ENCODE measurements at places on chromosomes 5 and 9. TPM values are rescaled to one million over a fixed set of nuclear protein-coding genes. Genes with fewer than 3 reads are reported as not detected.

Gene RNF180
- total RNA-seq = 0.10 TPM

Gene TYRP1
- 3.4 TPM for total RNA-seq

Gene SPINK1
- not detected for total RNA-seq

DNA sequence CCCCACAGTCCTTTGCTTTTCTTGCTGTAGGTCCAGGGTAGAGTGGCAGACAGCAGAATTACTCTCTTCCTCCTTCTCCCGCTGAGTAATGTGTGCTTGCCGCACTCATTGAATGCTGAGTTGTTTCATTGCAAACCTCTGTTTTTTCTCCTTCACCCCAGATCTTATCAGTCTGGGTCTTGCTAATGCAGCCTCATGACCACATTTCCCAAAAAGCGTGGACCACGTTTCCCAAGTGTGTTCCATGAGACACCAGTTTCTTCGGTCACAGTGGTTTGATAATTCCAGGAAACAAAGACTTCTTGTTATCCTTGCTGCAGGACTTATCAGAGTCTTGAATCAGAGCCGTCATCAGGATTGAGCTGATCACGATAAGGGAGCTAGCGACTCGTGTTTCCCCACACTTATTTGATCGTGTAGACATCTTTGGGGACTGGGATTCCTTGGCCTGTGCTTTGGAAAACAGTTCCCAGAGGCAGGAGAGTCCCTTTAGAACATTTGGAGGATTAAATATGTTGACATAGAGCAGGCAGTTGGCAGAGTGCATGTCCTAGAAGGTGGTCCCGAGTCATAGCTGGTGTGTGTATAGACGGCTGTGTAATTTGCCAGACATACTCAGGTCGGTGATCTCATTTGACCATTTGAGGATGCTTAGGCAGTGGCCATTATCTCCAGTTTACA, 4.4 kb downstream of the LRRC8A start:
- DNase-seq = peak; percentile 23

- DNase-seq = peak; percentile 21
These were observed 65.6 kb upstream of the FRRS1L start for GRCh38 chr9:109232449-109233237.

DNA sequence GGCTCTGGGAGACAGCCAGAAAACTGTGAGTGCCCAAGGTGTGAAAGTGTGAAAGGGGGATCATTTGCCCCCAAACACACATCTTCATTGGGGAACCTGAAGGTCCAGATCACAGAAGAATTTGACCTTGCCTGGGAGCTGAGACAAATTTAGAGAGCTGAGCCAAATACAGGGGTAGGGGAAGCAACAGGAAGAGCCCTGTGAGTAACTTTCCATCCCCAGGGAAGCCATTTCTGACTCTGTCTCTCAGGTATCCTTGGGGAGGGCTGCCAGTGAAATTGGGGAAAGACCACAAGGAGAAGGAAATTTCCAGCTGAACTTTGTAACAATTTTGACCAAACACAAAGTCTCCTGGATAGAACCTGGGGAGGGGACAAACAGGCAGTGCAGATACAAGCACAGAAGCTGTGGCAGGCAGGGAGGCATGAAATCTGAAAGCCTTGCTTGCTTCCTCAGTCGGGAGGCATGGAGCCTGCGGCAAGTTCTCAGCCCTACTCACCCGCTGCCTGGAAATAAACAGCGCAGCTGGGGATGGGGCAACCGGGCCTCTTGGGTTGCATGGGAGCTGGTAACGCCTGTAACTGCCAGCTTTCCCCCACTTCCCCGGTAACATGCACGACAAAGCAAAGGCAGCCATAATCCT, 31.5 kb upstream of the ZCCHC9 start:
- DNase-seq = no peak

DNA sequence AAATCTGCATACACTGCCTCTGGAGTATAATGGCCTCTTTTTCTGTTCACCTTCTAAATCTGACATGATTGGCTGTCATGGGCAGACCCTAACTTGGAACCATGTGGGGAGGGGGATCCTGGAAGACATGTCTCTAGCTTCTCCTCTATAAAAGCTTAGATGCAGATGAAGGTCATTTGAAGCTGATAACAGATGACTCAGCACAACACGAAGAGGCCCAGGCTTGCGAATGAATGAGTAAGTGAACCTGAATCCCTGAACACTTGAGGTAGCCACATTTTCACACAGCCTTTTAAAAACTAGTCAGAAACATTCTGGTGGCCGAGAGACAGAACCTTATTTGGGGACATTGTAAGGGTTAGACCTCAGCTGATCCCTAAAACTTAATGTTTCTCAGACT, 282.6 kb downstream of the ELAVL2 start:
- DNase-seq = no peak

DNA sequence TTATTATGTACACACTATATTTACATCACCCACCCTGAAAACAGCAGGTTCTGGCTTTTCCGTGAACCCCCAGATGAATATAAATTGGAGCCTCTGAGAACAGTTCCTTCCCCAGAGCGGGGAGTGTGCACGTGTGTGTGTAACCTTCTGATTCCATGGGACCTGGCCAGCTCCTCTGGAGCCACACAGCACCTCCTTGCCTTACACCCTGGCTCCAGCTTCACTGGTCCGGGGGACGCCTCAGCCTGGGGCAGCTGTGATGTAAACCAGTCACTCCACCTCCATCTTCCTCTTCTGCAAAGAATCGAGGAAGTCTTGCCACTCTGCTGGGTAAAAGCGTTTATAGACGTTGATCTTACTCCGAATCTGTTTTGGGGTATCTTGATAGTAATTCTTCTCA, 4.4 kb downstream of the NOP16 start:
- DNase-seq = no peak

DNA sequence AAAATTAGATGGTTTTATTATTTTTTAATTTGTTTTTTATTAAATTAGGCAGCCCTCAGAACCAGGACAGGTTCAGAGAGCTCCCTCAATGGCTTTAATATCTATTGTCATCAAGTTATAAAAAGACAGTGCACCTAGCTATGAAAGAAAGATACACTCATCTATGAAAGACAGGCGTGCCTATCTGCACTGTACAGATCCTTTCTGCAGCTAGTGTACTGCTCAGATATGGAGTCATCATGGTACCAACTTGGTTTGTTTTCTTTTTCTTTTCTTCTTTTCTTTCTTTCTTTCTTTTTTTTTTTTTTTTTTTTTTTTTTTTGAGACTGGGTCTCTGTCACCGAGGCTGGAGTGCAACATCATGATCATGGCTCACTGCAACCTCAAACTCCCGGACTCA, 54.8 kb upstream of the GPBP1 start:
- DNase-seq = no peak

DNA sequence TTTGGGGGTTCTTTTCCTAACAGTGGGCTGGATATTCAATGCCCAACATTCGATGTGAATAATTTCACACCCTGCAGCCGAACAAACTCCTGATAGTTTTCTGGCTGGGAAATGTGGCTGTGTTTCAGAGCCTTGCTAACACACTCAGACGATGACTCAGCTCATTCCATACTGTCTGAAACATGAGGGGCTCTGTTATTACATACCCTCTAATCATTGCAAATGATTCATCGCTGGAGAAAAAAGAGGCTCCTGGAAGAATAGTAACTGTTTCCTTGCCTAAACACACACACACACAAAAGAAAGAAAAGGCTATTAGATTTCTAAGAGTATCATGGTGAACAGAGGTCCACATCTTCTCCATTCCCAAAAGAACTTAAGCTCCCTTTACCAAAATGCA, 75.8 kb downstream of the OXCT1 start:
- peak; percentile 70 for DNase-seq

DNA sequence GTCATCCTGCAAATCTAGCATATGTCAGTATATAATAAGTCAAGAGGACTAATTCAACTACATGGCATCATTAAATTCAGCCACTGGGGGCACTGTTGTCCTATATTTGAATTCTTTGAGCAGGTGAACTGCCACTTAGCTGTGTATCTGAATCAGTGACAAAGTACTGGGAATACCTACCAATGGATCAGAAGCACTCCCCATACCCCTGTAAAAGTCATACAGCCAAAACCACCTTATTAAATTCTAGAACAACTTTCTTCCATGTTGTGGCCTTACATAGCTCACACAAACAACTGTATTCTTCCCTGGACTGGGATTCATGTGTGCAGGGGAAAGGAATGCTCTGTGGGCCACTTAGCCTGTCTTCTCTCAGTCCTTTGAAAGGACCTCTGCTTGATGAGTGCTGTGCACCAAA, 57.4 kb upstream of the PLPP6 start:
- DNase-seq = no peak

DNA sequence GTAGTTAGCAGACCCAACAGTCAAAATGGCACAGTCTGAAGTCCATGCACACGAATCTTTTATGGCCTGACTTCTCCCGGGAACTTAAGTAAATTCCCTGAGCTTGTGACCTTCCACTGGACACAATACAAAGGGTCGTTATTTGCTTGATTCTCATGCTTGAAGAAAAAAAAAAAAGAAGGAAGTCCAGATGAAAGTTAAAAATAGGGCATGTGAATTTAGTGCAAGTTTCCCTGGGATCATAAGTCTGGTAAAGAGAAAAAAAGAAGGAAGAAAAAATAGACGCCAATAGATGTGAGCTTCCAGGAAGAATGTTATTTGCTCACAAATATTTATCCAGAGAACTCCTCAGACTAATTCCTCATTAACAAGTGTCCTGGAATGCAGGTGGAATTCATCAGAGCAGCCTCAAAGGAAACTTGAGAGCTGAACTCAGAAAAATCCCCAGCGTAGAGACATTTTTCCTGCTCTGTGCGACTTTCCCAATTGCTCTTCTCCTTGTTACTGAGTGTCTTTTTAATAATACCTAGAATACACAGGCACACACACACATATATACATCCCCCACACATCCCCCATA, 616.3 kb downstream of the EBF1 start:
- no peak for DNase-seq

GRCh38 chr5:25358919-25359318, 714.1 kb upstream of the CDH10 start:
- DNase-seq = no peak

GRCh38 chr5:91244380-91245073, 138.6 kb downstream of the ARRDC3 start:
- no peak for DNase-seq

GRCh38 chr5:175741556-175741955, 83.7 kb downstream of the HRH2 start:
- DNase-seq = no peak

DNA sequence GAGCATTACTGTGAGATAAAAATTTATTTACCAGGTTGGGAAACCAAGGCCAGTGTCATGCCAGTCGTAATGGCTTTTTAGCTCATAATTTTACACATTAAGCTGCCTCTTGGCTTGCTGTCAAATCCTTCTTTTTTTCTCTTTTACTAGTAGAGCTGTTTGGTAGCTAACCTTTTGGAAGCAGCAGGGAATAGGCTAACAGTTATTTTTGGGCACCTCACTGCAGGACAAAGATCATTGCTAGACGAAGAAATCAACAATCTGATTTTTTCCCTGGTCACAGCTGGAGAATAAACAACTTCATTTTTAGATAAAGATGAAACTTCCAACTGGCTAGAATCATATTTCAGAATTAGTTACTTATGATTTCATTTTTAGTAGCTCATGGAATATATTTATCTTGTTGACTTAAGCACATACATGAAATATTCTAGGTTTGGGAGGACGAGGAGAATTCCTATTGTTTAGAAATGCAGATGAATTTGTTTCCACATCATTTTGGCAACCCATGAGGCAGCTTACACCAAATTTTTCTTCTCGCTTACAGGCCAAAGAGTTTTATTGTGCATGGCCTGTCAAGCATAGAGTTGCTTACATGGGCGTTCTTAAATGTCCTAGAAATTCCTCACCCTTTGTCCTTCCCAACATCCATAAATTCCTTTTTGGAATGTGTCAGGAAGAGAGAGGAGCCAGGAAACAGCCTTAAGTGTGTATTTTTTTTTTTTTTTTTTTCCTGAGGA, 19.6 kb downstream of the TNC start:
- no peak for DNase-seq

DNA sequence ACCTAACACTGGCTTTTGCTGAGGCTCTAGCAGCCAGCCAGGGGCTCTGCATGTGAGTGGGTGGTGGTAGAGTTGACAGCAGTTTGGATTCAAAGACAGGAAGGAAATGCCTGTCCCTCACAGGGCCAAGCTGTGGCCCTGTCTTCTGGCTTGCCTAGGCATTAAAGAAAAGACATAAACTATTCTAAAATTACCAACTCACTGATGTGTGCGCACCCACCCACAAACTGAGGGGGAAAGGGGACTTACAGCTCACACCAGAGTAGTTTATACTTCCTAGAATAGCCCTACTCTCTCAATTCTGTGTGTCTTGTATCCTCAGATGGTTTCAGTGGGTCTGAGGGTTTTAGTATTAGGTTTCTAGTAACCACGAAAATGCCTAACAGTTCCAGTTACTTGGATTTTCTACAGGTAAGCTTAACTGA, 18.3 kb upstream of the IL13 start:
- DNase-seq = no peak

- DNase-seq = no peak
These were observed 1941.4 kb upstream of the NUDT12 start for GRCh38 chr5:105503950-105504349.

GRCh38 chr9:950139-950538, 26.3 kb upstream of the DMRT3 start:
- no peak for DNase-seq

GRCh38 chr9:21141427-21141882, at the start of gene IFNW1:
IFNW1 (minus strand) TSS chr9:21141832; CDS start chr9:21141570, 262 bp downstream.
- peak; percentile 41 for DNase-seq

DNA sequence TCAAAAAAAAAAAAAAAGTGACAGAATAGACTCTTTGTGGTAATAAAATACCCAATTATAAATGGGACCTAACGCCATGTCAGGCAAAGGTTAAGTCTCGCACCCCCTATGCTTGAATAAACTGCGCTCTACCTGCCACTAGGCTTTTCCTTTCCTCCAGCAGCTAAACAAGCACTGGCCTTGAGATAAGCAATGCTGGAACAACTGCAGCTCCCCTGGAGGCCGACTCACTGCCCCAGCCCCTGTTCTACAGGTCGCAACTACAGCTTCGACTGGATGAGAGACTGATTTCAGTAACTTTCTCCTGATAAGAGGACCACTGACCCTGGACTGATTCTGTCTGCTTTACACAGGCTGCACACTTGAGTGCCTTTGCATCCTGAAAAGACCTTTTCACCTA, 210.2 kb downstream of the HSPA4 start:
- DNase-seq = no peak

DNA sequence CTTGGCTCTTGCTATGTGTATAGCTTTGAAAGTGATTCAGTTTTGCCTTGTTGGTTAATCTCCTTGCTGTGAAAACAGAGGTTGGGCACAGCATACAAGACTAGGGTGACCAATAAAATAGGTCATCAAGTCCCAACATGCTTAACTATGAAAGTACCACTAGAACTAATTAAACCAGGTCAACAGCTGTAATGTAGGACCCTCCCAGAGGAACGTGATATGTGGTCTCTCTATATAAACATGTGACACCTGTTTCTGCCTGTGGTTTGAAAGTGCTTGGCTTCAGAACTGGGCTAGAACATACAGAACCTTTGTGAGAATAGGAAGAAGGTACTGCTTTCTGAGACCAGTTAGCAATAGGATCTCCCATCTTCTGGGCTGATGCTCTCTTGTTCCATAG, 297.1 kb downstream of the FBXL7 start:
- DNase-seq = no peak

DNA sequence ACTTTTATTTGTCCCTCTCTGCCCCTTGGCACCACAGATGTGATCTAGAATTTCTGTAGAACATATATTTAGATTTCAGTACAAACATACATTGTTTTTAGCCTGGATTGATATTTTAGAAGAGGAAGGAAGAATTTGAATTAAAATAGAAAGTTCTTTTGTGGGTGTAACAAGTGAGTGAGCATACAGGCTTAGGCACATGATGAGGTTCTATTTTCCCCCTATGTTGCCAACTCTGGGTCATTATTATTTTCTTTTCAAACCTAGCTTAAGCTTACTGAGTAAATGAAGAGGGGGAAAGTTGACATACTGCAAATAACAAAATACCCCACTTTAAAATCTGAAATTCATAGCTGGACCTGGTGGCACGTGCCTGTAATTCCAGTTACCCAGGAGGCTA, 102.9 kb downstream of the GCNT1 start:
- DNase-seq = no peak

Data from MG63 (cell line).